Activated T-cell treated with anti-CD3 and anti-CD28 coated beads, Interleukin-2, amount 50 U/mL, for 48 hours (primary cell): ENCODE measurements at places on chromosomes 16 and 17.

- peak; percentile 60 for DNase-seq
These were observed 1.0 kb downstream of the HERPUD1 start for GRCh38 chr16:56932721-56933619.

DNA sequence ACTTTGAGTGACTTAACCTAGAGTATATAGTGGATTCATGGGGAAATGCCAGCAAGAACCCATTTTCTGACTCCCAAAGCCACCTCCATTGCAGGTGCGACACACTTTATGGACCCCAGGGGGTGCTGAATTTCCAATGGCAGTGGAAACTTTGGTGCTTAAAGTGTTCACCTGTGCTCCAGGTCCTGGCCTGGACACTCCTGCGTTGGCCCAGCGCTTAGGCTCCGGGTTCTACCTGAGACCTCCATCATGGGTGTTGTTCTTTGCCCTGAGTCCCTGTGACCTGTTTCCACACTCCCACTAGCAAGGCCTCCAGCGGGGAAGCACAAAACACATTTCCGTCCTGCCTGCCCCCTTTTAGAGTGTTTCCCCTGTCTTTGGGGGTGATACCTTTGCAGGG is 3.0 kb downstream of the CCNF start:
- DNase-seq, result peak; percentile 20

GRCh38 chr17:72394531-72394930 is 273.7 kb downstream of the SOX9 start:
- no peak for DNase-seq

- DNase-seq, result no peak
These were observed 209.4 kb downstream of the KATNIP start for GRCh38 chr16:27759301-27759871.

GRCh38 chr17:4100883-4101756 is 41.7 kb downstream of the ZZEF1 start:
- no peak for DNase-seq

DNA sequence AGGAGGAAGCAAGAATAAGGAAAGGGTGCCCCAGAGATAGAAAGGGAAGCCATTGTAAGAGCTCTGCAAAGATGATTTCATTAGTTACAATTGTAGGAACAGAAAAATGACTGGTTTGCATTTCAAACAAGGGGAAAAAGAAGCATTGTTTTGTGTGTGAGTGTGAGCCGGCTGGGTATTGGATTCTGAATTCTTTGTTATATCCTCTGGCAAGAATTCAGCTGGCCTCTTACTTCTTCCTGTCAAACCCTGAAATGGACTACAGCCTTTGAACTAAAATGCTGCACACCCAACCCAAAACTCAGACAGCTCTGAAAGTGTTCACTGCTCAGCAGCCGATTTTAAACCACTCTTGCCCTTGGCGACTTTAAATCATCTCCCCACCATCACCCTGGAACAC is 461.3 kb downstream of the PMP22 start:
- DNase-seq, result no peak

DNA sequence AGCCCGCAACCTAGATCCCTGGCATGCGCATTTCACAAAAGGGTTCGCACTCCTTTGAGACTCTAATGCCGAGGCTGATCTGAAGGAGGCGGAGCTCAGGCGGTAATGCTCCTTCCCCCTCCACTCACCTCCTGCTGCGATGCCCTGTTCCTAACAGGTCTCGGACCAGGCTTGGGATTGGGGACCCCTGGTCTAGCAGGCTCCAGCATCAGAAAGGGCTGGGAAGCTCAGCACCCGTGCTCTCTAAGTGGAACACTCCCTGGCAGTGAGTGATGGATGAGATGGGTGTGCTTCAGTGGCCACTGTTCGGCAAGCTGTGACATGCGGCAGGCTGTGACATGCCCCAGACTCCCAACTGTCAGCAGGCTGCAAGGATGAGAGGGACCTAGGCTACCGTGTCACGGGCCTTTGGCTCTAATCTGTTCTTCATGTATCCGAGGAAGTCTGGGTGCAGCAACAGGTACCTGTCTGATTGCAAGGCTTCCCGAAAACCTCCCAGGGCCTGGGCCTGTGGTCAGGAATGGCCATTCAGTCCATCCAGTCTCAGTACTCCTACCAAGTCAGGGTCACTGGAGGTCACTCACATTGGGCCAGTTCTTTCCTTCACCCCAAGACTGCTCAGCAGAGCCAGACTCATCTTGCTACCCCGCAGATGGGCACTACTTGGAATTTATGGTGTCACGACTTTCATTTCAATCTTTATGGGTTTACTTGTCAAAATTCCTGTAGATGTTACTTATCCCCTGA is 1.3 kb upstream of the ST6GALNAC2 start:
- no peak for DNase-seq

- DNase-seq, result peak; percentile 72
These were observed 69.2 kb upstream of the CES5A start for GRCh38 chr16:55944377-55944802.

DNA sequence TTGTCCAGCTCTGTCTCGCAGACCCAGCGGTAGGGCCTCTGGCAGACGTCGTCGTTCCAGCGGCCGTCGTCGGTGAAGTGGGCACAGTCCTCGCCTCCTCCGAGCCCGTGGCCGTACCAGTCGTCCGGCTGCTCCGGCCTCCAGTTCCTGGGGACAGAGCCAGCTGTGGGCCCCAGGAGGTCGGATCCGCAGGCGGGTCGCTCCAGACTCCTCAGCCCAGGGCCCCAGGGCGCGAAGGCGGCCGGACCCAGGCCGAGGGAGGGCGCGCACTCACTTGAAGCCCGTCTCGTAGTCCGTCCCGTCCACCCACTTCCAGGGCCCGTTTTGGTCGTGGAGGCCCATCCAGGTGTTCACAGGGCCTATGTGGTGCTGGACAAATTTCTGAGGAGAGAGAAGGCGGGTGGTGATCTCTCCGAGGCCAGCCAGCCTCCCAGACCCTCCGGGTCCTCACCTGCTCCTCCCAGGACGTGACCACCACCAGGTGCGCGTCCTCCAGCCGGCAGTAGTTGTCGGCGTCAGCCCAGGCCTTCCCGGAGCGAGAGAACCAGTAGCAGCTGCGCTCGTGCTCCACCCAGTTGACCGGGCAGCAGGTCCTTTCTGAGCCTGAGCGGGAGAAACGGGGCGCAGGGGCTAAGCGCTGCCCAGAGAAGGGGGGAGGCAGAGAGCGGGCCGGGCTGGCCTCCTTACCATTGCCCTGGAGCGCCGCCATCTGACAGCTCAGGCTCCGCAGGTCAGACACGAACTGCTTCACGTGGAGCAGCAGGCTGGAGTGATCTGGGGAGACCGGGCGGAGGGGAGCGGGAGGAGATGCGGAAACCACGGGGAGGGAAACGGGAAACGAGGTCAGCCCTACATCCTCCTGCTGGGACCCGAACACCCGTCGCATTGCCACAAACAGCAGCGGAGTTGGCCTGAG is 5.2 kb downstream of the ASGR1 start:
- peak; percentile 57 for DNase-seq

- peak; percentile 77 for DNase-seq
These were observed 5.3 kb upstream of the WDR24 start for GRCh38 chr16:695355-696089.

DNA sequence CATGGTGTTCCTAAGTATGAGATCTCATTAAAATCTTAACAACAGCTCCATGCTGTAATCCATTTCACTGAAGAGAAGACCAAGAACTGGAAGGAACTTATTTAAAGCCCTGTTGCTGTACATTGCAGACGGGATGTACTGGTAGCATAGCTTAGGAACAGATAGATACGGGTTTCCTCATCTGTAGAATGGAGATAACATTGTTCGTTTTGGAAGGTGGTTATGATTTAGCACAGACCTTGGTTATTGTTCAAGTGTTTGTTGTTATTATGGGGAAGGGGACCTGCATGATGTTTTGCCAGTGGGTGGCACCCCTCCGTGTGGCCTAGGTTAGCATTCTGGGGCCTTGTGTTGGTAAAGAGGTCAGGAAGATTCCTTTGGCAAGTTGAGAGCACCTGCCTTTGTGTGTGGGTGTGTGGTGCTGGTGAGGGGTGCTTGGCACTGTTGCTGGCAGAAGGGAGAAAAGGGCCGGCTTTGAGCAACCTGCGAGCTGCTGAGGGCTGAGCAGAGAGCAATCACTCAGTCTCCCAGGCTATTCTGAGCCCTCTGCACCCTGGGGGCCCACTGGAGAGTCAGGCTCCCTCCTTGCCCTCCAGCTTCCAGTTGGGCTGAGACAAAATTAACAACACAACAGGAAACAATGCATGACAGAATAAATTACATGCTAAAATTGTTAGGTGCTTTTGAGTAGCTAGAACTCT is 2.3 kb downstream of the TAOK2 start:
- no peak for DNase-seq

DNA sequence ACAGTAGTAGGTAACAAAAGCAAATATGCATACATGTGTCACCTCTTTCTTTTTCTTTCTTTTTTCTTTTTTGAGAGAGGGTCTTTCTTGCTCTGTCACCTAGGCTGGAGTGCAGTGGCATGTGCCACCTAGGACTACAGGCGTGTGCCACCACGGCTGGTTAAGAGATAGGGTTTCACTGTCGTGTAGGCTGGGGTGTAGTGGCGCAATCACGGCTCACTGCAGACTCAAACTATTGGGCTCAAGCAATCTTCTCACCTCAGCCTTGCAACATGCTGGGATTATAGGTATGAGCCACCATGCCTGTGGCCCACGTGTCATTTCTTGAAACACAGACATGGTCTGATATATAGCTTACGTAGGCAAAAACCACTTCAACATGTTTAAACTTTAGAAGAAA is 397.7 kb upstream of the PMFBP1 start:
- no peak for DNase-seq

GRCh38 chr17:8479431-8479947 is 43.8 kb downstream of the NDEL1 start:
- DNase-seq, result no peak

DNA sequence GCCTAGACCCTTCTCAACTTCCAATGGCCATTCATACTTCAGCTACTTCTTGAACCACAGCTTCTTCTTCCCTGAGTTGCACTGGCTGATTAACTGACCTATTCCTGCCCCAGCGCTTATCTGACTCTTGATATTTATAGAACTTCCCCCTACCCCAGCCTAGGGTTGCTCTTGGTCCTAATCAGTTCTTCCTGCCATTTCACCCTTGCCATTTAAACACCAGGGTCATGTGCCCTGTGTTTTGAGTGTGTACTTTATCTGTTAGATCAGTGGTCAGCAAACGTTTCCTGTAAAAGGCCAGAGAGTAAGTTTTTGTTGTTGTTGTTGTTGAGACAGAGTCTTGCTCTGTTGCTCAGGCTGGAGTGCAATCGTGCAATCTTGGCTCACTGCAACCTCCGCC is 82.4 kb upstream of the COX10 start:
- no peak for DNase-seq

- DNase-seq, result no peak
These were observed 6.4 kb downstream of the TRPV3 start for GRCh38 chr17:3551189-3551588.

DNA sequence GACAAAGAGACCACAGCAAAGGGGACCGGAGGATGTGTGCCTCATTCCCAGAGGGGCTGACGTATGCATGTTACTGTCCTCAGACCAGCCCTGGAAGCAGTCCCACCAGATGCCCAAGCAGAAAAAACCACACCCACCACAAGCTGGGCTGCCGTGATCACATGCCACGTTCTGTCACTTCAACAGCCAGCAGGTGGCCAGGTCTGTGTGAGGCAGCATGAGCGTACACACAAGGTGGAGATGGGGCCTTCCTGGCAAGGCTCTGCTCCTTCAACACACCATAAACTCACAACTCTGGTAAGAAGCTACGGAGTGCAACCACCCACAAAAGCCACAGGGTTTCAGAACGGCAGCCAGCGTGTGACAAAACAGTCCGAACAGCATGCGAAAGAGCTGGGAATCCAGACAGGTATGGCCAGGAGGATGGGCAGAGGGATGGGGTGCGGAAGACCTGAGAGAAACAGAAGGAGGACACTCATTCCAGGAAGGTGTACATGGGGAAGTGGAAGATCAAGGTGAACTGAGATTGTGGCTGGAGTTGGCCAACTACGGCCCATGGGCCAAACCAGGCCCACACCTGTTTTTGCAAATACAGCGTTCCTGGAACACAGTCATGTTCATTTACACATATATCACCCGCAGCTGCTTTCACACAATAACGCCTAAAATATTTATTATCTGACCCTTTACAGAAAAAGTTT is 27.9 kb downstream of the MBTPS1 start:
- peak; percentile 73 for DNase-seq

DNA sequence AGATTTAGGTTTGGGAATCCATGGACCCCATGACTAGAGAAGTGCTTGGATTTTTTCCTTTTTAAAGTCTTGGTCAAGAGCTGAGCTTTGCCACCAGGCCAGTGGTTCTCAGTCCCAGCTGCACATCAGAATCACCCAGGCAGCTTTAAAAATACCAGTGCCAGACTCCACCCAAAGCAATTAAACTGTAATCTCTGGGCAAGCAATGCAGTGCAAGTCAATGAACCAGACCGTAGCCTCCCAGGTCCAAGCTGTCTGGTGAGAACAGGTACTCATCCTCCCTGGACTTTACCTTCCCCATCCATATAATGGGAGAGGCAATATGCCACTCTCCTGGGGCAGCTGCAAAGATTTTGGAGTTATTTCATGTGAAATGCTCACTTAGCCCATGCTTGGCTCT is 223.1 kb upstream of the CDH5 start:
- no peak for DNase-seq

DNA sequence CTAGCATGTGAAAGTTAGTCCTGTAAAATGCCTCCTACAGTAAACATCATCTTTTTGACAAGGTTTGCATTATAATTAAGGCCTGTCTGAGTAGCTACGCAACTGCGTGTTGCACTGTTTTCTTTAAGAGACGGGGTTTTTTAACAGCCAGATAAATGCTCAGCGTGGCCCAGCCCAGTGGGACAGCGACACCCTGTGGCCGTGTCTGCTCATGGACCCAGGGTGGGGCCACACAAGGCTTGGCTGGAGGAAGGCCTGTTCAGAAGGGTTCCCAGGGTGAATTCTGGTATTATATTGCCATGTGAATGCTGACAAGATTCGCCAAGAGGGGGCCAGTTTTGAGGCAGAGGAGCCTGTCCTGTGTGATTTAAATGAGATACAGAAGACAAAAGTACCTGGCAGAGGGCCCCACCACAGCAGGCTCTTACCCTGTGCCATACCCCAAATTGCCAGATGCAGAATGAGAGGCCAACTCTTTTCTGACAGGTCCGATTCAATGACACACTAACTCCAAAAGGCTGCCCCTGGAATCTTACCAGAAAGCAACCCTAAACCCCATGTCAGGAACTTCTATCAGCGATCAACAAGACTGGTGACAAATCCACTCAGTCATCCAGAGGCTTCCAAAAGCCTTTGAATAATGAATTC is 65.9 kb upstream of the IRX6 start:
- DNase-seq, result peak; percentile 72

DNA sequence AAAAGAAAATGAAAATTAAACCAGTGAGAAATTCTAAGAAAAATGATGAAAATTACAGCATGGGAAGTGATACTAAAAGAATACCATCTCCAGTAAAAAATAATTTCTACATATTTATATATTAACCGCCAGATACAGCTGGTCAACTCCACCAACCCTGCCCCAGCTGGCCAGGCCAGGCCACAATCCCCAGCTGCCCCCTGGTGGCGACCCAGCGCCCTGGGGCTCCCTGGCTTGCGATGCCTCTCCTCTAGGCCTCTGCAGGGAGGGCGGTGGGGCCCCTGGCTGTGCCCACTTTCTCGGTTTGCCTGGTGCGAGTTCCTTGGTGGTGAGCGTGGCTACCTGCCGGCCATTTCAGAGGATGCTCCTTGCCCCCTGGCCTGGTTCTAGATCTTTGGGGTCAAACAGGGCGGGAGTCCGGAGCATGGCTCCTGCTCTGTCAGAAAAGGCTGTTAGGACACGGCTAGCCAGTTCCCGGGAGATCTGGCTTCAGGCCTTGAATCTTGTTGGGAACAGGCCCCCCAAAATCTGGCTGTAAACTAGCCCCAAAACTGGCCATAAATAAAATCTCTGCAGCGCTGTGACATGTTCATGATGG is 14.5 kb downstream of the GLIS2 start:
- DNase-seq, result peak; percentile 83

GRCh38 chr16:17470182-17470907 is 415 bp downstream of the XYLT1 start:
- DNase-seq, result peak; percentile 58
